ENCODE measurements at places on chromosomes 5 and 9.

DNA sequence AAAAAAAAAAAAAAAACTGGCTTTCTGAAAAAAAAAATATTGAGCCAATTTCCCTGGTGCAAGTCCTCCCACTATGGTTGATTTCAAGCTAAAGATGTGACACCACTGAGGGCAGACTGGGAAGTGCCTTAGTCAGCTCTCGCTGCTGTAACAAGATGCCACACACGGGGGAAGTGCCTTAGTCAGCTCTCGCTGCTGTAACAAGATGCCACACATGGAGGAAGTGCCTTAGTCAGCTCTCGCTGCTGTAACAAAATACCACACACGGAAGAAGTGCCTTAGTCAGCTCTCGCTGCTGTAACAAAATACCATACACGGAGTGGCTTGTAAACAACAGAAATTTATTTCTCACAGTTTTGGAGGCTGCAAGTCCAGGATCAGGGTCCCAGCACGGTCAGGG, 23.4 kb downstream of the BTNL9 start:
- no peak for DNase-seq

DNA sequence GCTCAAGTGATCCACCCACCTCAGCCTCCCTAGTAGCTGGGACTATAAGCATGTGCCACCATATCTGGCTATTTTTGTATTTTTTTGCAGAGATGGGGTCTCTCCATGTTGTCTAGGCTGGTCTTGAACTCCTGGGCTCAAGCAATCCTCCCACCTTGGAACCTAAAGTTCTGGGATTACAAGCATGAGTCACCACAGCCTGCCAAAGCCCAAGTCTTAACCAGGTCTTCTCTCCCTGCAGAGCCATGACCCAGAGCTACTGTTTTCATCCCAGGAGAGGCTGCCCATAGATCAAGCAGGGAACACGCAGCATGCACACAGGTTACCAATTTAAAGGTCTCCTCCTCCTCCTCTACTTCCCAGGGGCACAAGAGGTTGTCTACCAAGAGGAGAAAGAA, 29.7 kb downstream of the PCDHGC5 start:
- DNase-seq: no peak

DNA sequence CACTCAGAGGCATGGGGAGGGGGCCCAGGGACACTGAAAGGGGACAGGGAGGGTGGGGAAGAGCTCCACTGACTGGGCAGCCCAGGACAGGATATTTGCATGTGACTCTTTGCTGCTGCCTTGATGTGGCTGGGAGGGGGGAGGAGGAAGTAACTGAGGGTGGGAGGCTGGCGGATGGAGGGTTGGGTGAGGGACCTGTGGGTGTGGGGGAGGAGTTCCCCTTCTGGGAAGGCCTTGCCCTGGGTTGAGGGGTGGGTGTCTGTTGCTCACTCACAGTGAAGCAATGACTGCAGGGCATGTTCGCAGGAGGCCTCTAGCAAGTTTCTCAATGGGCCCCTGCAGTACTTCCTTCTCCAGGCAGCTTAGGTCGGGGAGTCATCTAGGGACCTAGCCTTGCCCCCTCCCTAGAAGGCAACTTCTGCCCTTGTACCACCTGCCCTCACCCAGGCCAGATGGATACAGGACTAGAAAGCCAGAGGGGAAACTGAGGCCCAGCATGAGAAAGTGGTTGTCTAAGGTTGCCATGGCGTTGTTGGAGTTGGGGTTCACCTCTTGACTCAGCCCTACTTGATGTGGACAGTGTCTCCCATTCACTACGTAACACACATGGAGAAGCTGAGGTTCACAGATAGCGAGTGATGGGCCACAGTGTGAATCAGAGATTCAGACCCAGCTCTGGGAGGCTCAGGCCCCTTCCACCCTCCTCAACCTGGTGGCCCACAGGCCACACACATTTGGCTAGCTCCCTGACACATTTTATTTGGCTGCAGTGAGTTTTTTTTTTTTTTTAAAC, 3.0 kb downstream of the GRK6 start:
- no peak for DNase-seq

DNA sequence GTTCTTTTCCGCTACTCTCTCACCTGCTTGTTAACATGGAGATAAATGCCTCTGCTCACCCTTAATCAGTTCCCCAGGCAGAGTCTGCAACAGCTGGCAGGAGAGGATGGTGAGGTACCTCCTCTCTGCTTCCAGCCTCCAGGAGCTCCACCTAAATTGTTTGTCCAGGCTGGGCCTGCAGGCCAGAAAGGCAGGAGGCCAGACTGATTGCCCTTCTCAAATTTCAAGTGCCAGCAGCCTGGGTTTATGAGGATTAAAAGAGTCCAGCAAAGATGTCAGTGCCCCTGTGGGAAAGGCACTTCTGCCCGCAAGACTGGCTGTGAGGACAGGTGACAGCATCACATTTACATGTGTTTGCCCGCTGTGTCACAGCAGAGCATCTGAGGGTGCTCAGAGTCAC, 19.8 kb downstream of the CORO2A start:
- DNase-seq: no peak

GRCh38 chr5:103497781-103498180, 64.8 kb downstream of the NUDT12 start:
- DNase-seq: no peak

DNA sequence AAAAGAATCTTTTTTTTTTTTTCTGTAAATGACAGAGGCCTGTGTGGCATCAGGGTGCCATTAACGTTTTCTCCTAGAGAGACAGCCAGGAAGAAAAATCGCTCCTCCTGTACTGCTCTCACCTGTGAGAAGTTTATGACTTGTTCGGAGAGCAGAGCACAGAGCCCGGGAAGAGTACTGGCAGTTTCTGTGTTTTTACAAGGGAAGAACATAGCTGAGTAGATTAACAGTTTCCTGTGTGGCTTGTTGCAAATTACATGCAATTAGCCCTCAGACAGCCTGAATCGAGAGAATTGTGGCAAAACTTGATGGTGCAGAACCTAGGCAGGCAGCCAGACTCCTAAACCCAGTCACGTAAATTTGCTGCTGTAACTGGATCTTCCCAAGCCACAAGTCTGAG, 32.1 kb downstream of the PRKACG start:
- DNase-seq: no peak
